ENCODE measurements at places on chromosomes 11 and 22.

DNA sequence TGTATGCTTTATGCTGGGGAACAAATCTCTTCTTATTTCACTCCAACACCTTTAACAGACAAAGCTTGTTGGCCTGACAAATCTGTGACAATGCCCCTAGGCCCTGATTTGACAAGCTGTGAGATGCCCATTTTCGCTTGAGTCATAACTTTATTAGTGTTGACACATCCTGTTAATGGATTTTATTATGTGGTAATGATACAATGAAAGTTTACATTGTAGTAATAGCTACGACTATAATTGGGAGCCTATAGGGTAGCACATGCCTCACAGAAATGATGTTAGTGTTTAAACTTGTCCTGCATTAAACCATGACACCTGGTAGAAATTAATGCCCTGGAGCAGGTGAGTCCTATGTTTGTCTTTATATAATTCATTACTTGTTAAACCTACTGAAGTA lies 3.3 kb upstream of the MMP10 start:
- DNase-seq = no peak

DNA sequence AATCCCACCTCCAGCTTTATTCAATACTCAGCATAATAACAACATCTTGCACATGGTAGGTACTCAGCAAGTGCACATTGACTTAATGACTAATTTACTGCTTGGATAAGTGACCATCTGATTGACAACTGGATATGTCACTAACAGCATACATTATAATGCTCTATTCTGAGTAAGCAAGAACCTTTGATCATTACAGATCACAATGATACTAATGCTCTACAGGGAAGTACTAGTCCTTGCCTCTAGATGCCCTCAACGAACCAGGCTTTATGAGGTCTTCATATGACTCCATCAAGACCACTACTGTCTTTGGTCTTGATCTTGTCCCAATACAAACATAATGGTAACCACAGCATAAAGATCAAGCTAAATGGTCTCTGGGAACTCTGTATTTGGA lies 167.6 kb upstream of the MTMR2 start:
- DNase-seq = no peak

DNA sequence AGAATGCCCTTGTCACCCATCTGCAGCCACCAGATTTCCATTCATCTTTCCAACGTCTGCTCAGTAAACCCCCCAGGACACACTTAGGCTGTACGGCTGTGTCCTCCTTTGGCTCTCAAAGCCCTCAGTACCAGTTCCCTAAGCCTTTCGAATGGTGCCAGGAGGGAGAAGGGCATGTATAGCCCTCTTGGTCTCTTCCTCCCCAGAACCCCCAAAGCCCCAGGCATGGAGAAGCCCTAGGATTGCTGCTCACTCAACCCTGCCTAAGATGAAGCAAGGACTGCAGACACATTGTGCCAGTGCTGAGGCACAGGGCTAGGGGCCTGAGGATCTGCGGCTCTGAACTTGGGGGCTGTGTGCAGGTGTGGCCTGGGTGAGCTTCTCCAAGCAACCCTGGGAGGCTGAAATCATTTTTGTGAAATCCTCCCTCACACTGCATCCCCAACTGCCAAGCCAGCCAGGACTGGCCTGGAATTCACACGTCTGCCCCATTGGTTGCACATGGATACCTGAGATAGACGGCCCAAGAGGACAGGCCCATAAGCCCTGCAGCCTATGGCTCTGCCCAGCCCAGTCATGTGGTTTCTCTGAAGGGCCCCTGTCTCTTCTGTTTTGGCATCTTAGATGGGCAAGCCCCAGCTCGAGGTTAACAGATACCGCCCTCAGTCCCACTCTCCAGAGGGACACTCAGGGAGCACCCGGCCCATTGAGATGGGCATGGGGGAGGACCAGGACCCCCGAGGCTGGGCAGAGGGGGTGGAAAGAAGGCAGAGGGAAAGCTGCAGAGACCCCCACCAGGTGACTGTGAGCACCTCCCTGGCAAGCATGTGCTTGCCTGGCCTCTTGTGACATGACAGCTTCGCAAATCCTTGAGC lies 34.0 kb downstream of the KCNQ1OT1 start:
- no peak for DNase-seq

GRCh38 chr22:43198936-43199335 lies 12.0 kb upstream of the TTLL12 start:
- DNase-seq = no peak

DNA sequence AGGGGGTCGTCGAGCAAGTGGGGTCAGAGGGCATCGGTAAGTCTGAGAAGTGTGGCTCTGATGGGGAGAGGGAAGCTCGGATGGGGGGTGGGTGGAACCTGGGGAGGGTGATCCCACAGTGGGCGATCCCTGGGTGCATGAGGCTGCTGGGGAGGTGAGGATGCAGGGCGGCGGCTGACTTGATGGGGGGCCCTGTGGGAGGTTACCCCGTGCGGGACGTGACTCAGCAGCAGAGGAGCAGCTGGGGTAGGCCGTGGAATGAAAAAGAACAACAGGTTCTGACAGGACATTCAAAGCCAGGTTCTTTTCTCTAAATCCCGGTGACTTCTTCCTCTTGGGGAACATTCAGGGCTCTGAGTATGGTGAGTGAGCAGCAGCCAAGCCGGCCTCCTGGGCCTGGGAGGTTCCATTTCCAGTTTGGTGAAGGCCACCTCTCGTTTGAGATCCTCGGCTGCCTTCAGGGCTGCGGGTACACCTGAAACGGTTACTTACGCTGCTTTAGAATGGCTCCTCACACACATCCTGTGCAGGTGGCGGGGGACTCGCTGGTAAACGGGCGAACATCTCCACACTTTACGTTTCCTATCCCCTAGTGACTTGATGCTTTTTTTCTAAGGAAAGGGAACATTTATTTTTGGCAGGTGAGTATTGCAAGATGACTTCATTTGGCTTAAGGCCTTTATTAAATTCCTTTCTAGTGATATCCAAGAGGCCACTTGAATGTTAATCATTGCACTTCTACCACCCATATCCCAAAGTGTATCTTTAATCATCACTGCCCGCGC lies 278.2 kb downstream of the TBC1D22A start:
- no peak for DNase-seq

DNA sequence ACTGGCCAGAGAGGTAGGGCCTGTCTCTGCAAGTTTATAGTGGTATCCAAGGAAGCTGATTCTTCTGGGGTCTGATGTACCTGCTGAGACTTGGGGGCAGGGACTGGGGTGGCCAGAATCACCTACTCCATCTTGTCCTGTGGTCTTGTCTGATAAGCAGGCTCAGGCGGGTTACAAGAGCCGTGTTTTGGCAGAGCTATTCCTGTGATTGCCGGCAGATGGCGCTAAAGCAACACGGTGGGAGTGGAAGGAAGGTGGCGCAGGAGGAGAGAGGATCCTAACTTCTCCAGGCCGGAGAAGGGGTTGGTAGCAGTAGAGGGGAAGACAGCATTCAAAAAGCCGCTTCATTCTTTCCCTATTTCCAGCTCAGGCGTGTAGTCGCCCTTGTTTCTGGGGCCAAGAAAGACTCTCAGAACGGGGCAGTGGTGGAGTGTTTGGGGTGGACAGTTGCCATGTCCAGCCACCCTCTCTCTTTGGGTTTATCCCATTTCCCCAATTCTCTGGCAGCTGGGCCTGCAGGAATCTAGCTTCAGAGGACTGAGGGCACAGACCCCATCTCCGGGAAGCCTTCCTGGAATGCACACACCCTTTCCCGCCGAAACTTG lies 15.1 kb downstream of the CHRM1 start:
- peak; percentile 77 for DNase-seq

GRCh38 chr11:26248661-26249060 lies 83.3 kb upstream of the ANO3 start:
- no peak for DNase-seq

DNA sequence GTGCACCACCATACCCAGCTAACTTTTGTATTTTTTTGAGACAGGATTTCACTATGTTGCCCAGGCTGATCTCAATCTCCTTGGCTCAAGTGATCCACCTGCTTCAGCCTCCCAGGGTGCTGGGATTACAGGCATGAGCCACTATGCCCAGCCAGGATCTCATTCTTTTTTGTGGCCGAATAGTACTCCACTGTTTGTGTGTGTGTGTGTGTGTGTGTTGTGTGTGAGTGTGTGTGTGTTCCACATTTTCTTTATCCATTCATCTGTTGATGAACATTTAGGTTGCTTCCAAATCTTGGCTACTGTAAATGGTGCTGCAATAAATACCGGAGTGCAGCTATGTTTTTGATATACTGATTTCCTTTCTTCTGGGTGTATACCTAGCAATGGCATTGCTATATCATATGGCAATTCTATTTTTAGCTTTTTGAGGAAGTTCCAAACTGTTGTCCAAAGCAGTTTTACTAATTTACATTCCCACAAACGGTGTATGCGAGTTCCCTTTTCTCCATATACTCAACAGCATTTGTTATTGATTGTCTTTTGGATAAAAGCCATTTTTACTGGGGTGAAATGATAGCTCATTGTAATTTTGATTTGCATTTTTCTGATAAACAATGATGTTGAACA lies 105.4 kb downstream of the TTC28 start:
- DNase-seq = no peak

DNA sequence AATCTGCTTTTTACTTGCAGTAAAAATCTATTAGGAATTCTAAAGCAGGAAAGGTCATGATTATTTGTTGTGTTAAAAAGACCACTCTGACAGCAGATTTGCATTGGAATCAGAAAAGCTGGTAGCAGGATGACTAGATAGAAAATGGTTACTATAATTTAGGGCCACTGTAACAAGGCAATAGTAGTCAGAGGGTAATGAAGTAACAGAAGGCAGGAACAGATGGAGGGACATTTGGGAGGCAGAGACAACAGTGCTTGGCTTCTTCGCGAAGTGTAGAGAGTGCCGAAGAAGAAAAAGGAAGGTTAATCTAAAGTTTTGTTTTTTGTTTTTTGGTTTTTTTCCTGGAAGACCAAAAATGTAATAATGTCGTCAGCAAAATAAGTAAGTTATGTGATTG lies 129.8 kb upstream of the SLC5A12 start:
- DNase-seq = no peak

DNA sequence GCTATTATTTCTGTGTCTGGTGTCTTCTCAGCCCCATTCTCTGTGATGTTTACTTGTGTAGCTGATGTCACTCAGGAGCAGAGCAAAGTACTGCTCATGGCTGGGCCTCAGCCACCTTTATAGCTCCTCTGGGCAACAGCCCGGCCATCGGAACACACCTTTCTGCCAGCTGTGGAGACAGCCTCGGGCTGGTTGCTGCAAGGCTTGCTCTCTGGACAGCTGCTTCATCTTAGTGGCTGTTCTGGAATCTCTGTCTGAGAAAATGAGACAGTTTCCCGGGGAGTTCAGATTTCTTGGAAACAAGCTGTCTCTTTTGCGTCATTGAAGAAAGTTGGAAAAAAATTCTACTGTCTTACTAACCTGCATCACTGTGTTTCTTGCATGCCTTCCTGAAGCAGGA lies 20.0 kb downstream of the THY1 start:
- no peak for DNase-seq

GRCh38 chr11:103332409-103332808 lies 223.2 kb downstream of the DYNC2H1 start:
- no peak for DNase-seq

DNA sequence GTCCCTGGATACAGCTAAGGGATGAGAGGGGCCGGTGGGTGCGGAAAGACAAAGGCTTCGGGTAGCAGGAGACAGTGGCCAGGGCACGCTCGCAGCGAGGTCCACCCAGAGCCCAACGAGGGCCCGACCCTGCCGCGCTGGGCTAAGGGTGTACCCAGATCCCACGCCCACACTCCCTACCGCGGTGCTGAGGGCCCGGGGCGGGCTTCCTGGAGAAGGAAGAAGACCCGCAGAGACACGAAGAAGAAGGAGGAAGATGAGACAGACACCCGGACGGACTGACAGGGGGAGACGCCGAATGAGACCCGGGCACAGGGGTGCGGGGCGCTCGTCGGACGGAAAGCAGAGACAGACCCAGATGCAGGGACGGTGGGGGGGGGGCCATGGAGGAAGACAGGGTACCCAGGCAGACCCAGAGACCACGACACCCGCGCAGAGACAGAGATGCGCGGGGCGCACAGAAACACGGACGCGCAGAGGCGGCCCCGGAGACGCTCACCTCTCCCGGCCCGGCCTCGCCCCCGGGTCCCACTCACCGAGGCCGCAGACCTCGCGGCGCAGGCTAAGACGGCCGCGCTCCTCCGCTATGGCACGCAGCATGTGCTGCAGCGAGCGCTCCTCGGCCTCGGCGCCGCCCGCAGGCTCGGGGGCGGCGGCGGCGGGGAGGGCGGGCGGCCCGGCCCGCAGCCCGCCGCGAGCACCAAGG lies 437 bp downstream of the KIAA0930 start:
- DNase-seq = no peak

- no peak for DNase-seq
Observed at GRCh38 chr11:116326146-116326545, 446.6 kb downstream of the BUD13 start.

DNA sequence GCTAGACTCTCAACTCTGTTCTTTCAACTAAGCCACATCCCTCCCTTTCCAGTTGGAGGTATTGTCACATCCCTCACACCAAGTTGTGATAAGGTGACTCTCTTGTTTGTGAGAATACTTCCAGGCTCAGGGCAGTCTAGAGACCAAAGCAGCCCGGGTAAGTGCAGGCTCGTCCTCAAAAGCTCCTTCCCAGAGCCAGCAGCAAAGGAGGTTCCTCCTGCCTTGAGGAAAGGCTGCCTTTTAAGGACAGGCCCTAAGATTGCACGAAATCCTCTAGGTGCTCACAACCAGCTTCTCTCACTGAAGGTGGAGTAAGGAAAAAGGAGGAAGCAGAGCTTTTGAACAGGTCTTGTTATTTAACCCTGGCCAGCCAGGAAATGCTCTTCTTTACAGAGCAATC lies 53.4 kb downstream of the SMCO4 start:
- DNase-seq = no peak

- DNase-seq = no peak
Observed at GRCh38 chr22:43566021-43566420, 154.2 kb downstream of the MPPED1 start.

DNA sequence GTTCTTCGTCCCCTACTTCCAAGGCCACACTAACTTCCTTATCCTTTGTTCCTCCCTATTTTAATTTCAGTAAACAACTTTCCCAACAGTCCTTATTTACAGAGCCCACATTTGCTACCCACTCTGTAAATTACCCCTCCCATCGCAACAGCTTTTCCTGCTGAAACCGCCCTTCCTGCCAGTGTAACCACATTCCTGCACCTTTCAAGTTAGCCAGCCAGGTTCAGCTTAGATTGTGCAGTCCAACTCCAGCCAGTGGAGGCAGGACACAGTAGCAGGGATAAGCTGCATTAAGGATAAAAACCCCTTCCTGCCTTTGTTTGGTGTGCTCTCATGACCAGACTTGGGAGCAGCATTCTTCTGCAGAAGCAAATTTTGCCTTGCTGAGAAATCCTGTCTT lies 768.3 kb upstream of the ARHGAP42 start:
- DNase-seq = no peak

GRCh38 chr11:46991391-46991790 lies 54.8 kb downstream of the CSTPP1 start:
- no peak for DNase-seq

Data from amygdala (tissue), 56 donors.